Progenitor cell of endocrine pancreas (in vitro differentiated cells): ENCODE measurements at places on chromosomes 16 and 17.

DNA sequence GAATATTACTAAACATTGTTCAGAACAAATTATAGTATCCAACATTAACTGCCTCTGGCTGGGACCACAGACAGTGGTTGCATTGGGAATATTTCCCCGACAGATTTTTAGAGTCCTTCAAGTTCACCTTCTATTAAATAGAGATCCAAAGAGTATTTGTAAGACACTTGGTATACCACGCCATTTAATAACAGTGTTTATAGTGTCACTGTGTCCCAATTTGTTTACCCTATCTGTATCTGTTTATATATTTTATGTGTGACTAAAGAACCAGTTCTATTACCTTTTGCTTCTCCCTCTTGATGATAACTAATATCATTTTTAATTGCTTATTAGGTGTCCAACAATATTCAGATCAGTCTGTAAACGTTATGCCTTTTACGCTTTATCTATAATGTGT is 191.3 kb upstream of the IRX5 start:
- peaks cover 5% of the 10 kb centered on the region for H3K4me1 ChIP-seq
- no peak overlapping the region for H3K27ac ChIP-seq
- peaks cover 17% of the 10 kb centered on the region for H3K27me3 ChIP-seq
- H3K36me3 ChIP-seq: no peaks in the 10 kb centered on the region

DNA sequence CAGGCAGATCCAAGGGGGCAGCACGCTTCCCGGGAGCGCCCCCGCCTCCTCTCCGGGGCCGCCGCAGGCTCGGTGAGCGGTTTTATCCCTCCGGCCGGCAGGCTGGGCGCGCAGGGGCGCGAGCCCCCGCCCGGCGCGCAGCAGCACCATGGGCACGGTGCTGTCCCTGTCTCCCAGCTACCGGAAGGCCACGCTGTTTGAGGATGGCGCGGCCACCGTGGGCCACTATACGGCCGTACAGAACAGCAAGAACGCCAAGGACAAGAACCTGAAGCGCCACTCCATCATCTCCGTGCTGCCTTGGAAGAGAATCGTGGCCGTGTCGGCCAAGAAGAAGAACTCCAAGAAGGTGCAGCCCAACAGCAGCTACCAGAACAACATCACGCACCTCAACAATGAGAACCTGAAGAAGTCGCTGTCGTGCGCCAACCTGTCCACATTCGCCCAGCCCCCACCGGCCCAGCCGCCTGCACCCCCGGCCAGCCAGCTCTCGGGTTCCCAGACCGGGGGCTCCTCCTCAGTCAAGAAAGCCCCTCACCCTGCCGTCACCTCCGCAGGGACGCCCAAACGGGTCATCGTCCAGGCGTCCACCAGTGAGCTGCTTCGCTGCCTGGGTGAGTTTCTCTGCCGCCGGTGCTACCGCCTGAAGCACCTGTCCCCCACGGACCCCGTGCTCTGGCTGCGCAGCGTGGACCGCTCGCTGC is 832 bp downstream of the CDK5R1 start:
- H3K27me3 ChIP-seq: no peaks in the 10 kb centered on the region
- peaks cover 2% of the 10 kb centered on the region for H3K36me3 ChIP-seq
- H3K27ac ChIP-seq: peak overlapping the region; percentile 87
- peaks cover 25% of the 10 kb centered on the region for H3K4me1 ChIP-seq
- peak overlapping the region; percentile 83 for H3K4me3 ChIP-seq

DNA sequence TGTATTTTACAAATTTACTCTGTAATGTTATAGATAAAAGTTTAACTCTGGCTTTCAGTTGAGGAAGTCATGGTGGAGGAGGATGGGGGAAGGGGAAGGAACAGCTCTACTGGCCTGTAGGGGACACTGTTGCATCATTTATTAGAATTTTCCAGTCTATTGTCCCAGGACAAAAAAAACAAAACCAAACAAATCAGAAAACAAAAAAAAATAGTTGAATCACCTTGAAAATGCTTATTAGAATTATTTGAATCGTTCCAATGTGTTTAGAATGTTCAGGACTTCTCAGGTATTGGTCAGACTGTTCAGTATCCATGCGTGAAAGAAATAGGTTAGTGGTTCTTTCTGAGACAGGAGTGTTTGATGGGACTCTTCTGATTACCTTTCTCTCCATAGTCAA is 242.0 kb downstream of the FTO start:
- no peaks in the 10 kb centered on the region for H3K36me3 ChIP-seq
- H3K27me3 ChIP-seq: no peaks in the 10 kb centered on the region
- no peak overlapping the region for H3K27ac ChIP-seq
- H3K4me1 ChIP-seq: peaks cover 10% of the 10 kb centered on the region

DNA sequence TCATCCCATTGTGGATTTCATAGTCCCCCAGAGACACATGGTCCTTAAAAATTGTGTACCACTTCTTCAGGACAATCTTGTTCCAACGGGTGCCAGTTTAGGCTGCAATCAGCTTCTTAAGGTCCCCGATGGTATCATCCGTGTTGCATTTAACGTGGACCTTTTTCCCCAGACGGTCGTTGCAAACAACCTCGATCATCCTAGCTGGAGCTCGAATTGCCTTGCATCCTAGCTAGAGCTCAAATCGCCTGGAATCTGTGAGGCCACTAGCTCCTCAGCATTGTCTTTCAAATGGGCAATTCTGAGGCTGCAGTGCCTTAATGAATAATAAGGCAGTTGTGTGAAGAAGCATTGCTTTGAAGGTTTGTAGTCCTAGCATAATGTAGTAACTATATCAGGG is 37.7 kb upstream of the RHBDL3 start:
- no peak overlapping the region for H3K4me3 ChIP-seq
- no peak for DNase-seq
- peaks cover 3% of the 10 kb centered on the region for H3K36me3 ChIP-seq
- H3K27me3 ChIP-seq: no peaks in the 10 kb centered on the region
- H3K4me1 ChIP-seq: no peaks in the 10 kb centered on the region

DNA sequence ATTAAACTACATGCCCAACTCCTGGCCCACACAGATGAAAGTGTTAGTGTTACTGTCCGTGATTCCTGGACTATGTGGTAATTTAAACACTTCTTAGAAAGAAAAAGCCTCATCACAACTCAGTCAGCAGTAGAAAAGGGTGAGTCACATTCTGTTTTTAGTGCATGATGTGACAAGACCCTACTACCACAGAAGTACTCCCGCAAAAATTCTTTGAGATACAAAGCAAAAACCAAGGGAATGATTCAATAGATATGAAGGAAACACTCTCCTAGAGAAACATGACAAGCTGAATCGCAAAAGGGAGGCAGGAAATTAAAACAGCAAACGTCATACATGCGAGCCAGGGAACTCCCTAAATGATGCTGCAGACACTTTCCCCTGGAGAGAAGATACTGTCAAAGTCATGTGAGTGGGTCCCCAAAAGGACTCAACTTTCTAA is 14.4 kb downstream of the SNN start:
- H3K4me3 ChIP-seq: no peak overlapping the region
- H3K36me3 ChIP-seq: peaks cover 28% of the 10 kb centered on the region
- DNase-seq: no peak
- no peaks in the 10 kb centered on the region for H3K27me3 ChIP-seq
